Mucosa of gallbladder (tissue), 1 donor: ENCODE measurements at places on chromosomes 12 and 14.

GRCh38 chr12:88600272-88600671 is 20.0 kb upstream of the KITLG start:
- no peak for DNase-seq

- peak; percentile 45 for DNase-seq
These were observed 508 bp downstream of the HNRNPC start for GRCh38 chr14:21268617-21269251.

- DNase-seq, result no peak
These were observed 54.1 kb downstream of the PLXNC1 start for GRCh38 chr12:94202245-94203180.

DNA sequence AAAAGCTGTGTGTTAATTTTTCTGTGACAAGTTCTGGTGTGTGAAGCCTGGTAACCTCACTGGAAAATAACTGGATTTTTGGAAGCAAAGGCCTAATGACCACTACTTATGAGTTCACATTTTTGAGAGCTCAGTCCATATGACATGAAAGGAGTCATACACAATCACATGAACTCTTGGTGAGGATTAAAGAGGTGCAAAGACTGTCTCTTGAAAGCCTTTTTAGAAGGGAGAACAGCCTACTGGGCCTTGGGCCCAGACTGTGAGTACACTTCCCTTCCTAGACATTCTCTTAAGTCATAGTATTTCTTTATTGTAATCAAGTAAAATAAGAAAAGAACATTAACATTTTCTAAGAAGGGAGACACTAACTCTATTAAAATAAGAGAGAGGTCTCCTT is 176.1 kb downstream of the BCAT1 start:
- DNase-seq, result no peak

DNA sequence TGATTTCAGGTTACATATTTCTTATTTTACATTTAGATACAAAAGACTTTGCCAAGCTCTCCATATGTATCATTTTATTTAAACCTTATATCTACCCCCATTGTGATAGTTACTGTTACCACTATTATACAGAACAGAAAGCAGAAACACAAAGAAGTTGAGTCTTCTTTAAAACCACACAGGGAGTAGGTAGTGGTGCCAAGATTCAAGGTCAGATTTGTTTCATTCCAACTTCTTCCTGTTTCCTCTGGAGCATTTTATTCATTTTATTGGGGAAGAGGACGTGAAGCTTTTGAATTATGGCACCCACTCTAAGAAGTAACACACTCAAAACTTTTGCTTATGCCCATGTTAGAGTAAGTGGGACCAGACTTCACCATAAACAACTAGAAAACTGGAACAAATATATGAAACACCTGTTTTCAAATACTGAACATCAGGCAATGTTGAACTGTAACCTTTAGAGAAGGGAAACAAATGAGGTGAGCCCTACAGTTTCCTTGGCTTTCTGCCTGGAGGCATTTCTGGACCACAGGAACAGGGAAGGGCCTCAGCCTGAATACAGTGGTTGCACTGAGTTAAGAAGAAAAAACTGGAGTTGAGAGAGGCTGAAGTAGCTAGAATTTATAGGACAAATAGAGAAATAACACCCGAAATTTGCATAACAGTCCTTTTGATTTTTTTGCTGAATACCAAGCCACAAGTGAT is 160.4 kb upstream of the SSTR1 start:
- DNase-seq, result peak; percentile 11

- no peak for DNase-seq
These were observed 56.1 kb downstream of the MAP1LC3B2 start for GRCh38 chr12:116615141-116615861.

DNA sequence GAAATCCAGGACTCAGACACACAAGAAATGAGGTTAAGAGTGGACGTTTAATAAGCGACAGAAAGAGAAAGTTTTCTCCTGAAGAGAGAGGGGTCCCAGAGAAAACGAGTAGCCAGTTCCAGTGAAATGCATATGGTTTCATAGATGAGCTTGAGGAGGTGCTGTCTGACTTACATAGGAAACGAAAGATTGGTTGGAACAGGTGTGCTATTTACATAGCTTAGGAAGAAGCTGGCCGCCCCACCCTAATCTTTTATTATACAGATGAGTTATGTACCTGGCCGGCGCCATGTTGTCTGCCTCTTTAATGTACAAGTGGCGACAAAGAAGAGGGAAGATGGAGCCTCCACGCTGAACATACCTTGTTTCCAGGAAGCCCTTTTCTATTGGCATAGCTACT is 223.0 kb downstream of the SLC6A15 start:
- no peak for DNase-seq

GRCh38 chr14:34554540-34555250 is 15.2 kb upstream of the EAPP start:
- DNase-seq, result no peak

GRCh38 chr14:59265808-59266207 is 77.3 kb downstream of the DAAM1 start:
- no peak for DNase-seq

DNA sequence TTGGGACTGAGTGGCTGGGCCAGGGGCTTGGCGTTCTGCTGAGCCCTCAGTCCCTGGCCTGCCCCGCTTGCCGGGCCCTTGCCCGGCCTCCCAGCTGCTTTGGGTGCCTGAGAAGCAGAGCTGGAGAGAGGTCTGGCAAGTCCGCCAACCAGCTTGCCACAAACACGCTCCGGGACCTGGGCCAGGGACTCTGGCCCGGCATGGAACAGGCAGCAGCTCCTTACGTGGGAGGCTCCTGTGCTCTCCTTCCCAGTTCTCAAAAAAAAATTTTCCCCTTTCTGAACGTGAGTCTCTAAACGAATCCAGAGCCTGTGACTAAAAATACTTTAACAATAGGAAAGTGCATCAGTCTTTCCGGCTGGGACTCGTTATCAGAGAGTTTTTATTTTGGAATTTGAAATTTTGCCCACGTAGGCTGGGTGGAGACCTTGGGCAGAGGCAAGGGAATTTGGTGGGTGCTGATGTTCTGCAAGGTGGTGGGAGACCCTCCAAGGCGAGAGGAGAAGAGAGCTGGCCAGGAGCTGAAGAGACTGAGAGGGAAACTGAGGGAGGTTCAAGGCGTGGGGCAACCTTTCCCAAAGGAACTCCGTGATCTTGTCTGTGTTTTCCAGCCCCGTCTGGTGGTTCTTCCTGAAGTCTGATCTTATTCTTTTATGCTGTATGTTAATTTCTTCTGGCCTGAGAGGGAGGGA is 6.8 kb upstream of the NR4A1 start:
- DNase-seq, result peak; percentile 77
